ENCODE measurements at places on chromosomes 2 and 18.

GRCh38 chr2:68839260-68839833 lies 31.9 kb downstream of the BMP10 start:
- no peak for DNase-seq

DNA sequence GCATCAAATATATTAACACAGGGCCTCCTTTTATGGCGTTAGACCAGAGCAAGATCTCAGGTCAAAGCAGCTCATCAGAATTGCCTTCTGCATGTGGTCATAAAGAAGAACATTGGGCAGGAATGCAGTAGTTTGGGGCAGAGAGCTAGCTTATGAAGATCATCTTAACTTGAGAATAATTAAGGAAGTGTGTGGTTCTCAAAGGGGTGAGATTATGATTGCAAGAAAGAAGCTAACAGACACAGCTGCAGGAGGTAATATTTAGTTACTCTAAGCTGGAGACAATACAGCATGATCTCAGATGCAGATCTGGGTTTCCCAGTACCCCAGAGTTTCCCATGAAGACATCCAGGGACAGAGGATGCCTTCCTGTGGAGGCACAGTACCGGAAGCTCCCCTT lies 91.6 kb downstream of the TTC27 start:
- no peak for DNase-seq

GRCh38 chr2:28717339-28717758 lies 34.3 kb upstream of the PPP1CB start:
- DNase-seq: no peak

- no peak for DNase-seq
Measured at GRCh38 chr2:104794441-104794840, 59.5 kb upstream of the POU3F3 start.

All from GOT3 (cell line).